ENCODE measurements at places on chromosomes 3 and 15. TPM values are rescaled to one million over a fixed set of nuclear protein-coding genes. Genes with fewer than 3 reads are reported as not detected.

Gene ACAN
- total RNA-seq = 0.68 TPM

DNA sequence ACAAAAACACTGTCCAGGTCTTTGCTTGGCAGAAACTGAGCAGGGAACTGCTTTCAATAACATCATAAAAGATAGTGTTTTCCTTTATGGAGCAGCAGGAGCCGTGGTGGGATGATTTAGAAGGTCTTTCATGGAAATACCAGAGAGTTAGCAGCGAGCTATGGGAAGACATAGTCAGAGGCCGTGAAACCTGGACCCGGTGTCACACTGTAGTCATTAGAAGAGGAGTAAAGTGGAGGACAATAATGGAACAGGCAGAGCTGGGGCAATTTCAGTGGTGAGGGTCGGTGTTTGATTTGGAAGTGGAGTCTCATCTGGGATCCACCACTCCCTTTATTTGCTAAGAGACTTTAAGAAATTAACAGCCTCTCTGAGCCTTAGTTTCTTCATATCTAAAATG, 57.5 kb downstream of the GHSR start:
- no peak for DNase-seq

DNA sequence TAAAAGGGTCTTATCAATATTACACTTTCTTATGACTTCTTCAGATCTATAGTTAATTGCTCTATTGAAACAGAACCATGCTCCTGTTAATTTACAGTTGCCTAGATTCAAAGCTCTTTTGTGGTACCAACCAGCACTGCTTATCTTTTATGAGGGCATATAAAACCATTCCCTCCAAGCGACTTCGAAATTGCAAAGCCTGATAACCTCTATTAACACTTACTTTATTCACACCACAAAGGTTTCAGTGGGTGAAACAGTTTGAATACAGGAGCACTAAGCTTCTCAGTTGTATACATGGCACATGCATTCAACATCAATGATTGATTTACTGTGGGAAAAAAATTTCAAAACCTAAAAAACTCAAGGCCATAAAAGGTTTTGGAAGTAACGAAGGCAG, 74.9 kb upstream of the PPIB start:
- DNase-seq = no peak

- peak; percentile 76 for DNase-seq
These were observed 425.8 kb downstream of the ERC2 start for GRCh38 chr3:56042326-56042951.

DNA sequence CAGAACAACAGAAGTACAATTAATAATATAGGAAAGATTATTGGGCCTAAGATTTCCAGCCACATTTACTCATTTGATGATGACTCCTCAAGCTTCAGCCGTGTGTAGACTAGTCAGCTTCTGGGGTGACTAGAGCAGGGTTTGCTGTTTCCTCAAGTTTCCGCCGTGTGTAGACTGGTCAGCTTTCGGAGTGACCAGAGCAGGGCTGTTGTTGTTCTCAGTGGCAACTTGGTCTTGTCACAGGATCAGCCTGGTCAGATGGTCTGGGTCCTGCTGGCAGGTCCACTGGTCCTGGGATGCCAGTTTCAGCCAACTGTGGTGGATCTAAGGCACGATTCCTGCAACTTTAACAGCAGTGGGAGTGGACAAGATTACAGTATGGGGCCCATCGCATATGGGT, 21.8 kb upstream of the NOX5 start:
- DNase-seq = no peak

DNA sequence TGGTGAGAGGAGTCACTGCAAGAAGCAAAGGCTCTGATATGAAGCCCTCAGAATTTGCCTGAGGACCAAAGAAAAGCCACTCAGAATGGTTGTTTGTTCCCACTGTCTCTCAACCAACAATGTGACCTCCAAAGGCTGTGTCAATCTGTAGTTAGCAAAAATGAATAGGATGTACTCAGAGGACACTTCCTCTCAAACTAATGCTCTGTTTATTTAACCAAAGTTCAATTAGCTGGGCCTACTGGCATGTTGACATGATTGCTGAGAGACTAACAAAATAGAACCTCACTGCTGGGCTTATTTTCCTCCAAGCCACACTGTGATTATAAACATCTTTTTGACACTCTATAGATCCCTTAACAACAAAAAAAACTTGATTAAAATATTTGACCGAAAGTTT, 522.5 kb downstream of the OCA2 start:
- DNase-seq = no peak

- no peak for DNase-seq
These were observed 28.8 kb upstream of the GYG1 start for GRCh38 chr3:148962513-148962912.

DNA sequence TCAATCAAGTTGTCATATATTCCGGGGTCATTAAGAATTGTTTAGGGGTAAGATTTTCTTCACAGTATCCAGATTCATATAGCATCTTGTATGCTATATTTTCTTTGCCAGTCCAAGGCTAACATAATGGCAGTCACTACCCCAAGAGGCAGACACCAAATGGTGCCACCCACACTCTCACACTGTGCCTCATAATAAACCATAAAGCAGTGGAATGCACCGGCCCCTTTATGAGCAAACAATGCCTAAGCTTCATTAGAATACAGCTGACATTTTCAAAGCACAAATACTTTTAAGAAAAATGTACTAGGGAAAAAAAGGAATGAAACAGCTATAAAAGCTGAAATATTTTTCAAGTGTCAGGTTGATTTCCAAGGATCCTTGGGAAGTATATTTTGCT, 121.6 kb downstream of the TFDP2 start:
- DNase-seq = no peak

Gene MUC4
- total RNA-seq = 0.12 TPM

- DNase-seq = peak; percentile 27
These were observed 533 bp downstream of the RYK start for GRCh38 chr3:134249935-134250716.

Gene ZMYND10
- 10.1 TPM for total RNA-seq

DNA sequence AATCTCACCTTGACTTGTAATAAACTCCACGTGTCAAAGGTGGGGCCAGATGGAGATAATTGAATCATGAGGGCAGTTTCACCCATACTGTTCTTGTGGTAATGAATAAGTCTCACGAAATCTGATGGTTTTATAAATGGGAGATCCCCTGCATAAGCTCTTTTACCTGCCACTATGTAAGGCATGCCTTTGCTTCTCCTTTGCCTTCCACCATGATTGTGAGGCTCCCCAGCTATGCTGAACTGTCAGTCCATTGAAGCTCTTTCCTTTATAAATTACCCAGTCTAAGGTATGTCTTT, 45.5 kb downstream of the SUCNR1 start:
- no peak for DNase-seq

- DNase-seq = no peak
These were observed 33.3 kb upstream of the CLASP2 start for GRCh38 chr3:33751336-33751735.

- DNase-seq = no peak
These were observed 63.0 kb downstream of the LINGO1 start for GRCh38 chr15:77569729-77570125.
